Dorsolateral prefrontal cortex (tissue), 122 donors: ENCODE measurements at places on chromosomes 12 and 14.

DNA sequence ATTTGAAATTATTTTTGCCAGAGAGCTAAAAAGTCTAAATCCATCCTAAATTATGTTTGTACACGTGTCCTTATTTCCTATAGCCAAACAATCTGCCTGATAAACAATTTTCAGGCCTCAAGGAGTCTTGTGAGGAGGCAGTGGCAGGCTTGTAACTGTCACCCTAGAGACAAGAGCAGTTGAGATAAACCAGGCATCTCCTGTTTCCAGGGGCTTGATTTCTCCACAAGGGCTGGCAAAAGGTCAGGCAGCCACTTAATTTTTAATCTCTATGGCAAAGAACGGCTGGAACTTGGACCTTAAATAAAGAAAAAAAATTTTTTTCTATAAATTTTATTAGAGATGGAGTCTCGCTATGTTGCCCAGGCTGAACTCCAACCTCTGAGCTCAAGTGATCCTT, 15.5 kb downstream of the PKP2 start:
- DNase-seq, result no peak

DNA sequence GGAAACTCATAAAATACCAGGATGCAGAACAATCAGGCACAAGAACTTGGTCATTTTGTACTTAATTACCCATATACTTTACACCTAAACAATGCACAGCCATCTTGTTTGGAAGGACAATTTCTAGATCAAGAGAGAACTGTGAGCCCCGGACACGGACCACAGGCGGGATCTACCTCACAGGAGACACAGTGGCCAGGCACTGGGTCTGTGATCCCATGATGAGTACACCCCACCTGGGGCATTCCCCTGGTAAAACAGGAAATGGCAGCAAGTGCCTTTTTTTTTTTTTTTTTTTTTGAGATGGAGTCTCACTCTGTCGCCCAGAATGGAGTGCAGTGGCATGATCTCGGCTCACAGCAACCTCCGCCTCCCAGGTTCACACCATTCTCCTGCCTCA, 15.2 kb downstream of the GOLGA3 start:
- no peak for DNase-seq

- no peak for DNase-seq
Measured at GRCh38 chr12:92519284-92519683, 183.5 kb upstream of the PLEKHG7 start.

DNA sequence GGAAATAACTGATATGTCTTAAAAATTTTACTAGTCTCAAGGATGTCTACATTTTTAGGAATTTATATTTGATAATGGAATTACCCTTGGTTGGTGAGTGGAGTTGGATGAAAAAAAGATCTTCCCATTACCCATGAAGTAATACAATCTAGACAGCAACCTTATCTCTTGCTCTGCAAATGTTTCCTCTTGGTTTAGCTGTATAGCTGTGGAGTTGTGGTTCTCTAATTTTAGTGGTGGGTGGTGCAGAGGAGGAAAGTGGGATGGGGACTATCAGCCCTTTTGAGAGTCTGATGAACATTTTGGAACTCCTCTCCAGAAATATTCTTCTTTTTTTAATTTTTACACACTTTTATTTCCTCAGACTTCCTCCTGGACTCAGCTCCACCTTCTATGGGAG, 17.1 kb downstream of the SPX start:
- no peak for DNase-seq

DNA sequence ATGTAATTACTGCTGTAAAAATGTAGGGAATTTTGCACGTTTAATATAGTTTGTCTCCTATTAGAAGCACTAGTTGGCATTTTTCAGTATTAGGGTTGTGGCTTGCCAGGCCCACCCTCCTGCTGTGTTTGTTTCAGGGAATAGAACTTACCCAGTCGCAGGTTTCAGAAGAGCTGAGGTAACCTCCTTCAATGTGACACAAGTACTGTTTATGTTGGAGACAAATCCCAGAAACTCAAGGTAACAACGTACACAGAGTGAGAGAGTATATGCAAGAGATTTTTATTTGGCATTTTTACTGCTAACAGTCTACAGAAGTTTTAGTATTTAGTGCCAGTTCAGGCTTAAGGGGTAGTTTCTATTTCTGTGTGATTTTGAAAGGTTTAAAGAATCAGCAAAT, 284.3 kb downstream of the RAD51B start:
- no peak for DNase-seq

GRCh38 chr12:4979737-4980136, 63.9 kb upstream of the KCNA5 start:
- no peak for DNase-seq
